ENCODE measurements at places on chromosomes 1 and 21.
A peak's percentile ranks its signal among the peaks of the same experiment; 100 is the strongest.

- DNase-seq: peak; percentile 86
Observed at GRCh38 chr1:9181176-9181906, 52.4 kb upstream of the GPR157 start.

- DNase-seq: no peak
Observed at GRCh38 chr1:154476791-154477190, 25.2 kb upstream of the TDRD10 start.

DNA sequence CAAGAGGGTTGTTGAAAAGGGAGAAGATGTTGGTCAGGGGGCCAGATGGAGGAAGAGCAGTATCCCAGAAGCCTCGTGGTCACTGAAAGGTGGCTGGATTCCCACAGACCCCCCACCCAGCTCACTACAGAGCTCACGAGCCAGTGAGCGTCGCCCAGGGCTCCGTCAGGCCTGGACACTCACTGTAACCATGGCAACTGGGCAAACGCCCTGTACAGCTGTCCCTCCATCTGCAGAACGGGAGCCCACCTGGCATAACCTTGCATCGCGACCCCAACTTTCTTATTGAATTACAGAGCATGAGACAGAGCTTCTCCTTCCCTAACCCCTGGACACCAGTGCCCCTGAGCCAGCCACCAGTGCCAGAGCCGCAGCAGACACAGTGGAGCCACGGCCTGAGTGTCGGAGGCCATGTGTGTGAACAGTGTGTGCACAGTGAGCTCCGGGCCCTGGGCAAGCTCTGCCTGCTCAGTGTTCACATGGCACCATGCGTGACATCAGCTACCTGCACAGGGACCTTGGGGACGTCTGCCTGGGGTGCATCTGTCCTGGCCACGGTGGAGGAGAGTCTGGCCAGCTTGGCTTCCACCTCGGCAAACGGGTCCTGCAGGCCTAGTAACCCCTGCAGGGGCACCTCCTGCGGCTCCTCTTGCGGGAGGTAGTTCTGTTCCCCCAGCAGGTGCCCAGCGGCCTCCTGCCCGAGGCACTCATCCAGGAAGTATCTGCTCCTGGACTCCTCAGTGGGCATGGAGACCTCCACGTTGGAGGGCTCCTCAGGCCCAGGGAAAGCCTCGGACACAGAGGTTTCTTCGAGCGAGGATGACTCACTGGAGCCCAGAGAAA, 25.9 kb upstream of the DDOST start:
- DNase-seq: no peak

GRCh38 chr21:43771698-43772424, 4.2 kb downstream of the CSTB start:
- no peak for DNase-seq

DNA sequence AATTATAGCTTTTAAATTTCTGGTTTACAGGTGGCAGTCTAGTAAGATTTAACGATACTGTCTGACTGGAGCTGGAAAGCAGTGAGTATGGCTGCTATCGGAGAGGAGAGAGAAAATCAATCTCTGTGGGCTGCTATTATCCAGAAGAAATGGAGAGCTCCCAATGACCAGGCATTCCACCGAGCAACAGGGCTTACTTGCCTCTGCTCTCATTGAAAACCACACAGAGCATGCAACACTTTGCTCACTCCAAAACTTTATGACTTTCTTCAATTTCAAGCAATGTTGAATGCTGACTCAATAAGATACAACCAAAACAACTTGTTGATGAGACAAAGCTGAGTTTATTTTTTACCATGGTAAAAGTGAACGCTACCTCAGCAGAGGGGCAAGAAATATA, 337.0 kb upstream of the NCAM2 start:
- no peak for DNase-seq

GRCh38 chr1:117098287-117098890, 23.2 kb downstream of the TRIM45 start:
- DNase-seq: no peak

GRCh38 chr1:236280438-236281197, 1.1 kb downstream of the ERO1B start:
- DNase-seq: peak; percentile 14

GRCh38 chr1:84504580-84505492, 1.4 kb upstream of the SPATA1 start:
- DNase-seq: peak; percentile 42

DNA sequence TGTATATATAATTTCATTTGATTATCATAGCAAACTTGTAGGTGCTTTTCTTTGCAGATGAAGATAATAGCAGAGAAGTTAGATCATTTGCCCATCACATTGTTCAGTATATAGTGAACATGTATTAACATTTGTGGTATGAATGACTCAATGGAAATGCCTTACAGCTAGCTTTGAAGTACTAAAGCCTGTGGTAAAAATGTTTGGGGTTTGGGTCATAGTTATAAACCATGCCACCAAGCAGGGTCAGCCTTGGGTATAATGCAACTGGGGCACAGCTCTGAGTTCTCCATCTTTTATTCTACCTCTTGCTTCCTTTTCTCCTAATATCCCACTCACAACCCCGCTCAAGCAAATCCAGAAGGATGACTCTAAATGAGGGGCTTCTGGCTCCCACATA, 141.6 kb downstream of the KCNT2 start:
- peak; percentile 33 for DNase-seq

DNA sequence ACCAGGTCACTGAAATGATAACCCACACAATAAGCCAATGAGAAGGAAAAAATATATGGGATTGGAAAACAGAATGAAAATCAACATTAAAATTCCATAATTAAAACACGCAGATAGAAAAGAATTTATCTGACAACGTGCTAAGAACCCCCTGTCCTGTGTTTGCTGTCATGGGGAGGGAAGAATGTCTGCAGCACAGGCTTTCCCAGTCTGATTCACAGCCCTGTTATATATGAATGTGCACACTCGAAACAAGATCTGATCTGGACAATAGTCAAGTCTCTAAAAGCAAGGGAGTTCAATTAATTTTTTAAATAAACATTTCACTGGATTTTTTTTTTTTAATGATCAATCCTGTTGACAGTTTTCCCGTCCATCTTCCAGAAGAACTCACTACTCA, 220.0 kb downstream of the RERE start:
- DNase-seq: peak; percentile 50

DNA sequence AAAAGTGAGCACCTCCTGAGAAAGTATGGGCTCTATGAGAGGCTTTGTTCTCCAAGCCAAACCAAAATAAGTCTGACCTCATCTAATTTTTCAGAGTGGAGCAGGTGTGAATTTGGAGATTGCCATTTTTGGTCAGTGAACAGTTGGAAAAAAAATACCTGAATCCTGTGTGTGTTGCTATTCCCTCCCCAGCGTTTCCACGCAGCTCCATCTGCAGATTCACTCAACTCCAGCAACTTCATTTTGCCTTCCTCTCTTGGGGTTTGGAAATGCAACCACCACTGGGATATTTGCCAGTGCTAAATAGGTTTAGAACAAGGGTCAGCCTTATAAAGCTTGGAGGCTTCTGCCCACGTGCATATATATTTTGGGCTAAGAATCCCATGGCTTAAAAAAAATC, 11.2 kb downstream of the CASQ2 start:
- no peak for DNase-seq

DNA sequence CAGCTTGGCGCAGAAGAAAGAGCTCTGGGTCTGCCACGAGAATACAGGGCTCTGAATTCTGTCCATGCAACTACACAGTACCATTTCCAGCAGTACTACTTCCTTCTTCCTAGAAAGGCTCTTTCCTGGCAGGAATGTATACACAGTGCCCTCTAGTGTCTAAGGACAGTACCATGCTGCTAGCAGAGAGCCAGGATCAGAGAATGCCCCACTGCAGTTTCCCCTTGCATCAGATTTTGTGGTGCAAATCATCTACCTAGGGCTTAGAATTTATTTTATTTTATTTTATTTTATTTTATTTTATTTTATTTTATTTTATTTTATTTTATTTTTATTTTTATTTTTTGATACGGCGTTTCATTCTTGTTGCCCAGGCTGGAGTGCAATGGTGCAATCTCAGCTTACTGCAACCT, 50.8 kb downstream of the PAX7 start:
- DNase-seq: peak; percentile 72

DNA sequence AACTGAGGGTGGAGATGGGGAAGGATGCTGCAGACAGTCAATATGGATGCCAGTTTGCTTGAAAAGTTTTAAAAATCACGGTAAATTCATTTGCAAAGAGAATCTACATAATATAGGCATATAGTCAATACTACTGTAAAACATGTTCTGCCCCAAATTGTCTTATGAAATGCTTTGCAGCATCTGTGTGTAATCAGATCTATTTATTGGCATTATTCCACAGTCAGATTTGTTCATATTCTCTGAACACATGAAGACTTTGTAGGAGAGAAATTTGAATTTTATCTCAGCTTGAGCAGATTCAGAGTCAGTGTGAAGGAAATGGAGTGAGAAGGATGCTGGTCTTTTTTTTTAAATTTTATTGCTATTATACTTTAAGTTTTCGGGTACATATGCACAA, 88.5 kb downstream of the PLPPR4 start:
- DNase-seq: no peak

DNA sequence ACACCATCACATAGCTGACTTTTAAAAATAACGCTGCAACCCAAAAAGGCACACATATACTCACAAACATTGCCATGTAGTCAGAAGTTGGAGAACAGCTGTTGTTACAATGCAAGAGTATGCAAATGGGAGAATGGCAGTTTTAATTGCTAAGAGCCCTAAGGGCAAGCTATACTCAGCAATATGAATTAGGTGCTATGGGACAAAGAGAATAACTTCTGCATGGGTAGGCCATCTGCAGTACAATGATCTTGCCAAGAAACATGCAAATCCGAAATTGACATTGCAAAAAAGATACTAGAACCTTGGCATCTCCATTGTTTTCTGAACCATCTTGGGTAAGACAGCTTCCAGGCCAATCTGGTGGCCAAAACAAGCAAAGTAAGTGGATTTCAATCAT, 697.8 kb downstream of the LRRIQ3 start:
- no peak for DNase-seq

DNA sequence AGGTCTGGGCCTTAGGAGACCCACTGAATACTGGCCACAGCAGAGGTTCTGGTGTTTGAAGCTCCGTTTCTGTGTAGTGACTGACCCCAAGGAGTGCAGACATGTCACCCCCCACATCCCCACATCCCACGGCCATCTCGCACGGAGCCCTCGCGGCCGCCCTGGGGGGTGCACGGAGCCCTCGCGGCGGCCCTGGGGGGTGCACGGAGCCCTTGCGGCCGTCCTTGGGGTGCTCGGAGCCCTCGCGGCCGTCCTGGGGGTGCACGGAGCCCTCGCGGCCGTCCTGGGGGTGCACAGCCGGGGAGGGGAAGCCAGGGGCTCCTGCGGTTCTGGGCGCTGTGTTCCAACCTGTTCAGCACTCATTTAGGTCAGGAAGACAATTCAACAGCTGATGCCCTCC, 68.4 kb downstream of the SCCPDH start:
- DNase-seq: no peak

- no peak for DNase-seq
Observed at GRCh38 chr1:209240351-209240750, 343.2 kb upstream of the CAMK1G start.

DNA sequence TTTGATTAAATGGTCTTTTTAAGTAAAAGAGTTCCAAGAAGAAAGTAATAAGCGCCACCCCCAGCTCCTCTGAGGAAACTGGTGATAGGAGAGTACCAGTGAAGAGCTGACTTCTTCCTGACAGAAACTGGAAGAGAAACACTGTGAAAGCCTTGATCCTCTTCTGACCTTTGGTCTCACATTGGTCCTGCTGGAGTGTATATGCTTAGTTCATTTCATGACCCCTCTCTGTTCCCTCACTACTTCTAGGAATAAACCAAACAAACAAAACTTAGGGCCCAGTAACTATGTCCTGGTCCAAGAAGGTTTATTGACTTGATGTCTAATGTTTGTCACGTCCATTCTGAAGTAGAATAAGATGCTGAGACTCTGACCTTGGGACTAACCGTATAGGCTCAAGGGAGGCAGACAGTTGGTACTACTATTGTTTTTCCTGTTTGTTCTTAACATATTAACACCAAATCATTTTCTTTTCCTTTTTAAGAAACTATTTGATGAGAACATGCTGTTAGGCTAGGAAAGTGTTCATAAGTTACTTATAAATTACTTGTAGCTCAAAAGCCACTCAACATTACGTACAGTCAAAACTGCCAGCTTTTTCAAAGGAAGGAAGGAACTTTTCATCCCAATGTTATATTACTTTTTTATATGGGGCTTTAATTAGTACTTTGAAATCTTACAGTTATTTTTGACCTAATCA, 57.9 kb downstream of the MIER1 start:
- no peak for DNase-seq

DNA sequence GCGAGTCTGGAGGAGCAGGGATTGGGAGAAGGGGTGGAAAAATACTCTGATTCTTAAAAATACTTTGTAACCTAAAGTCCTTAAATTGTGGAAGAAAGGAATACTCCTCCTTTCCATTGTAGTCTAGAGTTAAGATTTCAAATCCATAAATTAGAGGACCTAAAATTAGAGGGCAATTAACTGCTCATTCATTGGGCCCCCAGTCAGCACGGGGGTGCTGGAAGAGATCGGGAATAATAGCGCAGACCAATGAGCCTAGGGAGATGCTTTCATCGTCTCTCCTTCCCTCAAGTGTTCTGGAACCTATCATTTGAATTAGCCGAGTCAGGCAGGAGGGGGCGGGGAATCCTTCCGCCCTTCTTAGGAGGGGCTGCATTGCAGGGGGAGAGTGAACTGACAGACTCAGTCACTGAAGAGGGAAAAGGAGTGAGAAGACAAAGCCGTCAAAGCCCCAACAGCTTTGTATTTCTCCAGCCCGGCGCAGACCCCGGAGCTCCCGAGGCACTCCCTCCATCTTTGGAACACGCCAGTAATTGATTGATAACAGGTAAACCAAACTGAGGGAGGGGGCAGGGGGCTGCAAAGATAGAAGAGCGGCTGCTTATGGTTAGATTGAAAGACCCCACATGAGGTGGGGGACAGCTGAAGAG, at the start of gene MLLT11:
MLLT11 (plus strand) TSS at position 391 of the 650 bp plus-strand sequence. CDS start 6,828 bp downstream, outside the sequence.
- peak; percentile 53 for DNase-seq

GRCh38 chr1:71647513-71648300, 566.9 kb upstream of the ZRANB2 start:
- DNase-seq: no peak

GRCh38 chr1:168230709-168231108, 4.9 kb downstream of the SFT2D2 start:
- DNase-seq: no peak

- DNase-seq: peak; percentile 38
Observed at GRCh38 chr1:175192111-175192629, 406 bp downstream of the KIAA0040 start.

DNA sequence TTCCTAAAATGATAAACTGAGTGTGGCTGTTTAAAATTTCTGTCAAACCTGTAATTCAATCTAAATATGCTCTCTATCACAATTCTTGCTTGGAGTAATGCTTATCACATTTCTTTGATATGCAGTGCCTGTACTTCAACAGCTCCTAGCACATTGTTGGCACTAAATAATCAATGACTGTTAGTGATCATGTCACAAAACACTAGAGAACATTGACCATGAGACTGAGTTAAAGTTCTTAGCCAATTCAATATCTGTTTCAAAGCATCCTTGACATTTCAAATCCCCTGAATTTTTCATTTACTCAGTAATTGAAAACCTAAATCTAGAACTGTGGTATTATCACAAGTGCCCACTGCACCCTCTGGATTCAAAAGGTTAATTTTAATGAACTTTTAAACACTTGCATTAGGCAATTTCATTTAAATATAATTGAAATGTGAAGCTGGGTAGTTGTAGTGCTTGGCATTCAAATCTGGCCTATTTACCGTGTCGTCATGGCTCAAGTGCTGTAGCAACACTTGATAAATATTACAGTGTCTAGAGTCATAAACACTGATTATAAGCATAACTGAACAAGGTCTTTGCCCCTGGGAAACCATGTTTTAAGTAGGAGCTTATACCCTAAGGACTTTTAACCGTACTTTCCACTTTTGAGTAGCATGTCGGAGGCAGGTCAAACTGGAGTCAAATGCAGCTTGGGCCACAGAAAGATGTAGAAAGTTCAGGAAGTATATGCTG, 143.6 kb downstream of the LRRC7 start:
- no peak for DNase-seq

Data from AG20443 (cell line).